ENCODE measurements at places on chromosomes 6 and 20.
A peak's percentile ranks its signal among the peaks of the same experiment; 100 is the strongest.

GRCh38 chr6:156598071-156598854 is 178.9 kb upstream of the ARID1B start:
- no peak overlapping the region for H3K27ac ChIP-seq
- H3K4me3 ChIP-seq = no peak overlapping the region
- no peaks in the 10 kb centered on the region for H3K36me3 ChIP-seq
- peaks cover 19% of the 10 kb centered on the region for H3K27me3 ChIP-seq

DNA sequence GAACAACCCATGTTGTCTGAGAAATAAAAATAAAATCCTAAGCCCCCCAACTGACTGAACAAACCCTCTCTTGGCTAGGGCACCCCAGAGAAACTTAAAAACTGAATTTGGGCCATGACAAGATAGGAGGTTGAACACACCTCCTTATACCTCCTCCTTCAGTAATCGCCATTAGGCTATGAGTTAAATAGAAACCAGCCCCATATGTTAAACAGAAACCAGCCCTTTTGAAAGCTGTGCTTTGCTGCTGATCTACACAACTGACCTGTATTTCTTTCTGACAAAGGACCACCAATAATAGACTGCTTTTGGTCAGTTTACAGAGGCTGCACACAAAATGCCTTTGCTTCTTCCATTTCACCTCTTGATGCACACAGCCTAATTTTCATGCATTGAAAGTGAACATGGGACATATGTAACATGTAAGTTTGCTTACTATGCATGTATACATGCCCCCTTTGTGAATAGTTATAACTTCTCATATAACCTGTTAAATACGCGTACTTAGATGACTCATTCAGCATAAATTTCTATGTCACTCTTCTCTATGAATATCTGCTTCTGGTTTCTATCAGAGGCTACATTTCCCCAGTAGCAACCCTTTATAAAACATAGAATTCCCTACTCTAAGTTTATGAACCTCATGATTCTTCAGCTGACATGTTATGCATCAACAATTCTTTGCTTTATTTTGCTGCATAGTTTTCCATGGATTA is 462.9 kb downstream of the COL12A1 start:
- no peak overlapping the region for H3K4me3 ChIP-seq
- H3K4me1 ChIP-seq = no peaks in the 10 kb centered on the region
- no peaks in the 10 kb centered on the region for H3K36me3 ChIP-seq
- H3K27ac ChIP-seq = no peak overlapping the region

- H3K27ac ChIP-seq = peak overlapping the region; percentile 30
- no peaks in the 10 kb centered on the region for H3K27me3 ChIP-seq
- no peaks in the 10 kb centered on the region for H3K36me3 ChIP-seq
- no peak for DNase-seq
- peaks cover 54% of the 10 kb centered on the region for H3K4me1 ChIP-seq
Observed at GRCh38 chr20:38883981-38884733, 42.1 kb upstream of the FAM83D start.

DNA sequence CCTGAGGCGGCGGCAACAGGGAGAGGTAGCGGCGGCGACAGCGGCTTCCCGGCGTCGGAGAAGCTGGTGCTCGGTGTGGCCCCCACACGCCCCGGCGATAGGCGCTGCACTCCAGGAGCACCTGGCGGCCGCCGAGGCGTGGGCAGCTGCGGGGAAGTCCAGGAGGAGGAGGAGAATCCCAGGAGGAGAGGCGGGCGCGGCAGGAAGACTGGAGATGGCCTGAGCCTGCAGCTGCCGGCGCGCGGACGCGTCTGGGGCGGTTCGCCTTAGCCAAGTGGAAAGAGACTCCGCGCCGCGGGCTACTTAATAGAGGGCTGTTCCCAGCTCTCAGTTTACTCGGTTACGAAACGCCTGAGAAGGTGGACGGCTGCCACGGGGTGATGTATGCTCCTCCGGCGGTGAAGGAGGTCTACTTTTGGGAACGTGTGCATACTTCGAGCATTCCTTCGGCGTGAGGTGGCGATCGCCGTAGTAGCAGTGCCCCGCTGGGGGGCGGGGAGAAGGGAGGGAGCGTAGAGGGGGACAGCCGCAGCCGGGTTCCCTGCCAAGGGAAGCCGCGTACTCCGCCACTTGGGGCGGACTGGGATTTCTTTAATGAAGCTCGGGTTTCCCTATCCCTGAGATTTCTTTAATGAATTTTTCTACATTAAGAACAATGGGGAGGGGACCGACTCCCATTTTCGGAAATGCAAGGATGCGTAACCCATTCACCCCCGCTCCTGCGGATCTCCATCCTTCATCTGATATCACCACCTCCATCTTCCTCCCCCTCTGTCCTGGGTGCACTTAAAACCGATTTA is at the start of gene COL12A1:
Gene COL12A1, minus strand, starts transcription at position 278 of the 800 bp plus-strand sequence. CDS start 3,261 bp downstream, outside the sequence.
- no peaks in the 10 kb centered on the region for H3K36me3 ChIP-seq
- H3K27me3 ChIP-seq = peaks cover 98% of the 10 kb centered on the region
- peaks cover 62% of the 10 kb centered on the region for H3K4me1 ChIP-seq
- peak within 1 kb of the TSS; percentile 86 for H3K4me3 ChIP-seq
- peak; percentile 22 for DNase-seq

- H3K27ac ChIP-seq = no peak overlapping the region
- H3K4me1 ChIP-seq = no peaks in the 10 kb centered on the region
- no peak overlapping the region for H3K4me3 ChIP-seq
- H3K27me3 ChIP-seq = no peaks in the 10 kb centered on the region
Observed at GRCh38 chr6:21019614-21020013, 485.4 kb downstream of the CDKAL1 start.

DNA sequence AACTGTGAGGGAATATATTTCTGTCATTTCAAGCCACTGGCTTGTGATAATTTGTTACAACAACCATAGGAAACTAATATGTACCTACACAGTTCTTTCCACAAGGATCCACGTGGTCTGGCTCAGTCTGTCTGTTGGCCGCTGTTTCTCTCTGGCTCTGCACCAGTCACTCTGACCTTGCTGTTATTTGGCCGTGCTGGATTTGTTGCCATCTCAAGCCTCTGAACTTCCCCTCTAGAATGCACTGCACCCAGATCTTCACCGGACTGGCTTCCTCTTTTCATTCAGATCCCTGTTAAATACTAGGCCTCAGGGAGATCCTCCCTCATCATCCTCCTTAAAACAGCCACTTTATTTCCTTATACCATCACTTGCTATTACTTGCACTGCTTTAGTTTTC is 446.8 kb downstream of the TFAP2B start:
- H3K27me3 ChIP-seq = no peaks in the 10 kb centered on the region
- H3K4me3 ChIP-seq = no peak overlapping the region
- no peak for DNase-seq
- H3K4me1 ChIP-seq = no peaks in the 10 kb centered on the region
- no peak overlapping the region for H3K27ac ChIP-seq
- no peaks in the 10 kb centered on the region for H3K36me3 ChIP-seq

- no peaks in the 10 kb centered on the region for H3K27me3 ChIP-seq
- no peaks in the 10 kb centered on the region for H3K36me3 ChIP-seq
Observed at GRCh38 chr6:165109011-165109410, 200.4 kb downstream of the C6orf118 start.

- peak; percentile 25 for DNase-seq
- H3K4me1 ChIP-seq = no peaks in the 10 kb centered on the region
- H3K36me3 ChIP-seq = no peaks in the 10 kb centered on the region
- H3K27ac ChIP-seq = no peak overlapping the region
- H3K4me3 ChIP-seq = no peak overlapping the region
Observed at GRCh38 chr6:133553652-133554051, 312.5 kb downstream of the EYA4 start.

Data from activated T-cell treated with anti-CD3 and anti-CD28 coated beads, Interleukin-2, amount 50 U/mL, for 72 hours (primary cell).